ENCODE measurements at places on chromosomes 5 and 9.

DNA sequence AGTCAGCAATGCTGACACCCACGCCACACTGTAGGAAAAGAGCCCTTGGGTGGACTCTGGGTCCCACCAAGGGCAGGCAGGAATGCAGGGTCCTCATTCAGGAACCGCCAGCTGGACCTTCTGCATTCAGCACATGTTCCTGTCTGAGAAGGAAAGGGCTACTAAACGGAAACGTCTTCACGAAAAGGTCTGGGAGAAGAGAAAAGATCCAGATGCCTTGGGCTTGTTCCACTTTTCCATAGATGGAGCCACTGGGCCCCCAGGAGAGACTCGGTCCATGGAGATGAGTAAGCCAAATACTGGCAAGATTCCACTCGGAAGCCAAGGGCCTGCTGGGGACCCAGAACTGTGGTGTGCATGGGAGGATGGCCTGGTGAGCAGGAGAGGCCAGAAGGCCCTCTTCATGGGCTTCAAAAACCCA is 38.4 kb downstream of the LHFPL2 start:
- no peak for DNase-seq

GRCh38 chr9:23342291-23342690 is 483.7 kb downstream of the ELAVL2 start:
- no peak for DNase-seq

DNA sequence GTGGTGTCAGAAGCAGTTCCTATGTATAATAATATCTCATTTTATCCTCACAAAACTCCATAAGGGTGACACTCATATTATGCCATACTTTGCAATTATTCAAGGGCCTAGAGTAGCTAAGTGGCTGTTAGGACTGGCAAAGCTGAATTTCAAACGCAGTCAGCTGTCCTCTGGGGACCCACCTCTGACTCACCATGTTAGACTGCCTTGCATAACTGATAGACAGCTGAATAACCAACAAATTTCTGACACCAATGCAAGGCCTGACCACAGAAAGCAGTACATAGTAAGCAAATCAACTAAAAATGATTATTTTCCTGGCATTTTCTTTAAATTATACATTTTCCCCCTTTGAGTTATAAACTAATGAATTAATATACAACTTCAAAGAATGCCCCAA is 251.6 kb upstream of the PTGER4 start:
- no peak for DNase-seq

DNA sequence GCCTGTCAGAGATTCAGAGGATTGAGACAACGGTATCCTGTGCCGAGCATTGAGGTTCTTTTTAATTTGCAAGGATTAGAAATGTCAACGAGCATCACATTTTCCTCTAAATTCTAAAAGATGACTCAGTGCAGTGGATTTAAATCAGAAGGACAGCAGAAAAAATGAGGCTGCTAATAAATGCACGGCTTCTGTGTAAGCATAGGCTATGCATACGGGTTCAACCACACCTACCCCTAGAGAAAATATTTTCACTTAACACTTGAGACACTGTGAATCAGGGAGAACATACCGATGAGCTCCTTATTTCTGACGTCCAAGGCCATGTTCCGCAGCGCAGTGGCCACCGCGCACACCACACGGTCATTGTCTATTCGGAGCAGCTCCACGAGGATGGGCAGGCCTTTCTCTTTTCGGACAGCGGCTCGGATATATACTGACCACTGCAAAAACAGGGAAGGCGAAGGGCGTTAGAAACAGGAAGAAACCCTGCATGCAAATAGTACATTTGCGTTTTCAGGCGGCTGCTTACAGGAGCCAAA is 321.4 kb upstream of the DAP start:
- DNase-seq: no peak

- no peak for DNase-seq
Measured at GRCh38 chr9:107485458-107486043, 4.0 kb downstream of the KLF4 start.

DNA sequence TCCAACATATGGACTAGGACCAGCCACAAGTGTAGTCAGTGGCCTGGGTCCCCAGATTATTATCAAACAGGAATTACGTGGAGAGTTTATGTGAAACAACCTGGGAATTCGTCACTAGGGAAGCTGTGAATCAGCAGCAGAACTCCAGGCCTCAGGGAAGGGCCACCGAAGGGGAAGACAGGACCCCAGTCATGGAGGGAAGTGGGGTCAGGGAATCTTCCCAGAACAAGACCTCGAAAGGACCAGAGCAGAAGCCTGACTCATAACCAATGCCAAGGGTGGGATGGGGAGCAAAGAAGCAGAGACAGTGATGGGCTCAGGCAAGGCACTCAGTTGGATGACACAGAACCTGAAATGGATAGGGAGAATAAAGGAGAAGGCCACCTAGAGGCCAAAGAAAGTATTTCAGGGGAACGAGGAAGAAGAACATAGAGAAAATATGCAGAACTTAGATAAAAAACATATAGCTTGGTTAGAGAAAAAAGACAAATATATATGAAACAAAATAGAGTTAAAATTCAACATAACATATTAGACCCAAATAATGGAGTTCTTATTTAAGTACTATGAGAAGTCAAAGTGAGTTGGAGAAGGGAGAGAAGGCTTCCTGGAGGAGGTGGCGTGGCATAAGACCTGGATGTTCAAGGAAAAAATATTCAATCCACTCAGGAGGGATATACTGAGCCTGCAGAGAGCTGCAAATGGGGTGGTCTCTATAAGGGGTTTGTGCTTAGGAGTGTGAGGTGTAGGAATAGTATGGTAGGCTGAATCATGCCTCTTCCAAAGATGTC is 66.7 kb upstream of the CAST start:
- DNase-seq: peak; percentile 35

DNA sequence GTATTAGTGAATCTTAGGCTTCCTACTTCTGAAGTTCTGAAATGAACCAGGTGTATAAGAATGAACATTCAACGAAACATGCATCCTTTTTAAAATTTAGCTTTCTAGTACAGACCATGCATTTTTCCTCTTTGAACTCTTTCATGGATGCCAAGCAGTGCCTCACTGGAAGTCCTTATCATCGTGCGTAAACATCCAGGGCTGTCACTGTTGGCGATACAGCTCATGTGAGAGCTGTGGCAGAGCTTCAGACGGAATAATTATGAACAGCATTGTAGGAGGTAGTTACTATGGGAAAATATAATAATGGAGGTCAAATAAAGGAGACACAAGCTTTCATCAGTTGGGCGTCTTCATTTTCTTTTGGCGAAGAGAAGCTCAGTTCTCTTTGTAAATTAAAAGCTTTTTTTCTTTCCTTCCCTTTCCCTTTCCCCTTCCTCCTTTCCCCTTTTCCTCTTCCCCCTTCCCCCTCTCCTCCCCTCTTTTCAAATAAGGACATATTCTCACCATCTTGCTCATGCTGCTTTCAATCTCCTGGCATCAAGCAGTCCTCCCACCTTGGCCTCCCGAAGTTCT is 167.3 kb downstream of the KDM4C start:
- DNase-seq: no peak

- DNase-seq: no peak
Measured at GRCh38 chr5:168066536-168067208, 224.8 kb upstream of the WWC1 start.

- DNase-seq: no peak
Measured at GRCh38 chr5:59117320-59117719, 534.4 kb downstream of the RAB3C start.

DNA sequence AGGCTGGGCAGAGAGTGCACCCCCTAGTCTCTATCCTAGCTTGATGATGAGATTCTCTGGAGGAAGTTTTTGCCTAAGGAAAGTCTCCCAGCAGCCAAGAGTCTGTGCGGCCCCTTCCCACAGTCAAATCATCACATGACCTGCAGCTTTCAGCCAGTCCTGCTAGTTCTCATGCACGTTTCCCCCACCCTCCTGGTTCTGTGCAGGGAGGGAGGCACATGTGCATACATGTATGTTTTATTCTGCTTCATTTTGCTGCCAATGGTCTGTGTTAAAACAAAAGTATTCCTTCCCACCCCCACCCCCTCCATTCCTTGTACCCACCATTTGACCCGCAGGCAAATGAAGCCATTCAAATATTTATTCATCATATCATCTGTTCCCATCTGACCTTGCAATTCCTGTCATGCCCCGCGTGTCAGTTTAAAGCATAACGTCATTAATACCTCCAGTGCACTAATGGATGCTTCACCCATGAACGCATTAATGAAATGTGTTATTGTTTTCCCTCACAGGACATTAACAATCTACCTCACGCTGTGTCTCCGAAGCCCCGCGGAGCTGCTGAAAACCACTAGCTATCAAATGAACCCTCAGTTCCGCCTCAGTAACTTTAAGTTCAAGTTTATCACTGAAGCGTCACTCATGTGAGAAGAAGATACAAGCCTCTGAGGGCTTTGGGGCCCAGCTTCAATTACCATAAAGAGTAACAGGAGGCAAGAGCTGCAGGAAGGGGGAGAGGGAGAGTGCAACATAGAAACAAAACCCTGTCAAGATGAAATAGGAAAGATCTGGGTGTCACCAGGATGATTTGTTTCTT is 139.6 kb downstream of the RASEF start:
- DNase-seq: no peak

- peak; percentile 38 for DNase-seq
Measured at GRCh38 chr5:82349652-82350051, 71.5 kb upstream of the RPS23 start.

GRCh38 chr5:10351199-10351905 is 2.1 kb upstream of the MARCHF6 start:
- DNase-seq: no peak

DNA sequence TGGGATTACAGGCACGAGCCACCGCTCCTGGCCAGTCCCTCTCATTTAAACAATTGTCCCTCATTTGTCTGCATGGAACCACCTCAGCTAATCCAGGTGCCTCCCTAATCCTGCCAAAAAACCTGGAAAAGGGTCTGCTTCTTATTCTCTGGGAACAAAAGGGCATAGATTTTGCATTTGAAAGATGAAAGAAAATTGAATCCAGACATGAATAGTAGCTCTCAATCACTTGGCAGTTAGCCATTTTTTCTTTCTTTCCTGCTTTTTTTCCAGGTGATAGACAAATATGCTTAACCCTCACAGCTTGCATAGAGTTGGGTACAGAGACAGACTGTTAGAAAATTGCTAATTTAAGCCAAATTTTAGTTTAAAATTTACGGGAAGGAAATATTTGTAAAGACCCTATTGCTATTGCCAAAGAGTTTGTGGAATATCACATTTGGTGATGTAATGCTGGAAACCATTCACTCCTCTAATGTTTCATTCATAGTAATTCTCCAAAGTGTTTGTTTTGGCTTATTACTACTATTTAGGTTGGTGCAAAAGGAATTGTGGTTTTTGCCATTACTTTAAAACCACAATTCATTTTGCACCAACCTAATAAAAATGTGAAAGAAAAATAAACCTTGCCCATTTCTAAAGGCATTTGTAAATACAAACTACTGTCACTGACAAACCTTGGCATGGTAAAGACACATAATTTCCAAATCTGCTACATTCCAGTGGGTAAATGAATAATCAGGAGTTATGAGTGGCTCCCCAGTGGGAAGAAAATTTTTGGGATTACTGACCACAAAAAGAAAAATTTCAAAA is 80.5 kb upstream of the JAK2 start:
- peak; percentile 22 for DNase-seq

- no peak for DNase-seq
Measured at GRCh38 chr5:57754616-57755015, 272.0 kb upstream of the ACTBL2 start.

- DNase-seq: no peak
Measured at GRCh38 chr9:21015995-21016394, 15.4 kb downstream of the HACD4 start.

DNA sequence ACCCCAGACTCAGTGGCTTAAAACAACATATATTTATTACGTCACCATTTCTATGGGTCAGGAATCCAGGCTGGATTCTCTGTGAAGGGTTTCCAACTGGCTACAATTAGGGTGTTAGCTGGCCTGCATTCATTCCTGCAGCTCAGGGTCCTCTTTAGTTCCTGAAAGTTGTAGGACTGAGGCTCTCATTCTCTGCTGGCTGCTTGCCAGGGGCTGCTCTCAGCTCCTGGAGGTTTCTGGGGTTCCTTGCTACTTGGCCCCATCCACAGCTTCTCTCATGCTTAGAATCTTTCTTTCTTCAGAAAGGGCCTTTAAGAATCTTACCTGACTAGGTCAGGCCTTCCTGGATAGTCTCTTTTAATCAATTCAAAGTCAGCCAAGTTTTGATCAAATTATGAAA is 424.6 kb downstream of the GADD45G start:
- DNase-seq: no peak

DNA sequence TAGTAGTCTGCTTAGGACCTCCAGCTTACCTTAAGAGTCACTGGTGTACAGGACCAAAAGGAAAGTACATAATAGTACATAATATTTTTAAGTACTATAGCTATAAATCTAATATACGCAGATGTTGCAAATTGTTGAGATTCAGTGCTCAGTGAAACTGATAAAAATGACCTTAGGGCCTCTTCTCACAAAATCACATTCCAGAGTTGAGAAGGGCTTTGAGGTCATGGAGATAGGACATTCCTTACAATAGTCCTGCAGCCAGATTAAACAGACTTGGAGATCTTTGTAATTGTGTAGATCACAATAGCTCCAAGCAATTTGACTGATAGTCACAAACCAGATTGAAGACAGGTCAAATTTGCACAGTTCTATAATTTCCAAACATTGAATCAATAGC is 37.7 kb upstream of the PCSK1 start:
- no peak for DNase-seq

GRCh38 chr9:28808042-28808441 is 1234.8 kb upstream of the C9orf72 start:
- no peak for DNase-seq

DNA sequence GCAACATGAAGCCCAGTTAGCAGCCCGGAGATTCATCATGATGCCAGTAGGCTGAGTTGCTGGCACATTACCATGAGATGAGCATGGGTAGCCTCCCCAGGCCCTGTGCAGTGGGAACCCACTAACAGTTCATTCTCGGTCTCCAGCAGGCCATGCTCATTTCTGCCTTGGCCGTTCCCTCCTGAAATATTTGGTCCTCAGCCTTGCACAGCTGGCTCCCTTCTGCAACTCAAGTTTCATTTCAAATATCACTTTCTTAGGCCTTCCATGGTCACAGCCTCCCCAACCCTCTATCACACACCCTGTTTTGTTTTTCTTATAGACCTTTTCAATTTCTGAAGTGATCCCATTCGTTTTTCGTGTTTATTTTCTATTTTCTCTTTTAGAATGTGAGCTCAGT is 125.4 kb upstream of the VLDLR start:
- DNase-seq: no peak

DNA sequence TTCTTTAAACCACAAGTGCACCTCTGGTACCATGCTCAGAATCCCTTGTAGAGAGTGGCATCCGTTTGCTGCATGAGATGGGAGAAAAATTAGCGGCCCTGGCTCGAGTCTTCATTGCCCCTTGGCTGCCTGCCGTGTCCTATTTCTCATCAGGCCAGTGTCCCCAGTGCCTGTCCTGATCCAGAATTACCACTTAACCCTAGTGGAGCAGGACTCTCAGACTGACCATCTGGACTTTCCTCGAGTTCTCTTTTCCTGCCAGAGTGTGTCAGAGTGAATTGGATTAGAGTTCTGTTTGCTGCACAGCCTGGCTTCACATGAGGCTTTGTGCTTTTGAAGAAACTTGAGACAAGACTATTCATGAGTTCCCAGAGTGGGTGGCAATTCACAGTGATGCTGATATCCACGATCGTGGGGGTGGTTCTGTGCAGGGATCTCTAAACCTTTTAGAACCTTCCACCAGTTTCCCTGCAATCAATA is 92.6 kb downstream of the C9orf152 start:
- no peak for DNase-seq
